ENCODE measurements at places on chromosomes 11 and 22.

GRCh38 chr22:49297871-49298721, 529.6 kb downstream of the BRD1 start:
- no peak for DNase-seq

GRCh38 chr22:42419243-42419881, 12.8 kb downstream of the NFAM1 start:
- DNase-seq: no peak

DNA sequence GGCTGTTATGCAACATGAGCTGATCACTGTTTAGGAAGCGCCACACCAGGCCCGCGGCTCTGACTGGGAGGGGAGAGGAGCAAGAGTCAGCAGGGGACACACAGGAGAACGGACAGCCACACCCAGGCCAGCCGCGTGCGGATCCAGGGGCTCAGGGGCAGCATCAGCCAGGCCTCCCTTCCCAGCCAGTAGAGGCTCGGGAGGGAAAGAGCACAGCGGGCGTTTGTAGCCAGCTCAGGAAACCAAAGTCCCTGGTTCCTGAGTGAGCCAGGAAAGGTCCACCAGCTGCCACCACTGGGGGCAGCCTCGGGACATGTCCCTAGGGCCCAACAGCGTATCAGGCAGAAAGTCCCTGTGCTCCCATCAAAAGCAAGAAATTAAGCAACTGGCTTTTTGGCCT, 71.8 kb upstream of the PITPNB start:
- DNase-seq: peak; percentile 20

GRCh38 chr11:12087075-12088004, 23.1 kb upstream of the MICAL2 start:
- DNase-seq: no peak

DNA sequence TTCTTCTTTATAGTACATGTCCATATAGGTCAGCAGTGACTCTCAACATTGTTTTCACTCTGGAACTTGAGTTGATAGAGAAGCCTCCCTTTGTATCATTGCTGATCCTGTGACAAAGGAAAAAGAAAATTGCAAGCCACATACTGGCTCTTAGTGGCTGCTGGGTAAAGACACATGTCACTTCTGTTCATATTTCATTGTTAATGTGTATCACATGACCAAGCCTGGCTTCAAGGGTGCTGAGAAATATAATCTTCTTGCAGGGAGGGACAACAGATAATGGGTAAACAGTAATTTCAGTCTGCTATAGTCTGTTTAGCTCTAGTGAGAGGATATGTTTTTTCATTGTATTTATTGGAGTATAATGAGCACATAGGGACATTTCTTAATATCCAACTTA, 173.3 kb downstream of the PGR start:
- DNase-seq: no peak

DNA sequence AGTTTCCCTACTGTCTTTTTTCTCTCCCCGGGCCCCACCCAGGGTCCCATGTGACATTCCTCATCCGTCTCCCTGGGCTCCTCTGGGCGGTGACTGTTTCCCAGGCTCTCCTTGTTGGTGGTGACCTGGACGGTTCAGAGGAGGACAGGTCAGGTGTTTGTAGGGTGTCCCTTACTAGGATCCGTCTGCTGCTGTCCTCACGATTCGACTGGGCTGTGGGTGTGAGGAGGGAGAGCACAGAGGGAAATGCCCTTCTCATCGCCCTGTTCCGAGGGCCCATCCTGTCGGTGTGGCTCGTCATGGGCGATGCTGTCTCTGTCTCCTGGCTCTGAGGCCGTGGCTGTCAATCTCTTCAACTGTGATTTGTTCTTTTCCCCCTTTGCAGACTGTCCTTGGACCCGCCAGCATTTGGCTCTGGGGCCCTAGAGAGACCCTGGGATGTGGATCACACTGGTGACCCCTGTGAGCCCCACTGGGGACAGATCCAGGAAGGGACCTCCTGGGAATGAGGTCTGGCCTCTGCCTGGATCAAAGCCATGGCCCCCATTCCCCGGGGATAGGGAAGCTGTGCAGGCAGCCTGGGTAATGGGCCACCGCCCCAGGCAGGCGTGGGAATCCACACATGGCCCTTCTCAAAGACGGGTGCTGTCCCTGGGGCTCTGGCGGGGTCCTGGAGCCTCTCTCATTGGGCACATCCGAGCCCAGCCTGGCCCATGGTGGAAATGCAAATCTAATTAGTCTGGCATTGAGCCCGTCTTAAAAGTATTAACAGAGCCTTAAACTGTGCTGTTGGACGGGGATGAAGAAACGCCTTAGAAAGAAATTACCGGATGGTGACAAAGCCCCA, 46.8 kb upstream of the KCNQ1OT1 start:
- no peak for DNase-seq

DNA sequence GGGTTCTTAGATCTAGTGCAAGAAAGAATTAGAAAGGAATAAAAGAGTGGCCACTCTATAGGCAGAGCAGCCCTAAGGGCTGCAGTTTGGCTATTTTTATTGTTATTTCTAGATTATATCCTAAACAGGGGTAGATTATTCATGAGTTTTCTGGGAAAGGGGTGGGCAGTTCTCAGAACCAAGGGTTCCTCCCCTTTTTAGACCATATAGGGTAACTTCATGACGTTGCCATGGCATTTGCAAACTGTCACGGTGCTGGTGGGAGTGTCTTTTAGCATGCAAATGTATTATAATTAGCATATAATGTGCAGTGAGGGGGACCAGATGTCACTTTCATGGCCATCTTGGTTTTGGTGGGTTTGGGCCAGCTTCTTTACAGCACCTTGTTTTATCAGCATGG, 44.6 kb downstream of the METTL15 start:
- DNase-seq: no peak
